ENCODE measurements at places on chromosomes 6 and 20.

DNA sequence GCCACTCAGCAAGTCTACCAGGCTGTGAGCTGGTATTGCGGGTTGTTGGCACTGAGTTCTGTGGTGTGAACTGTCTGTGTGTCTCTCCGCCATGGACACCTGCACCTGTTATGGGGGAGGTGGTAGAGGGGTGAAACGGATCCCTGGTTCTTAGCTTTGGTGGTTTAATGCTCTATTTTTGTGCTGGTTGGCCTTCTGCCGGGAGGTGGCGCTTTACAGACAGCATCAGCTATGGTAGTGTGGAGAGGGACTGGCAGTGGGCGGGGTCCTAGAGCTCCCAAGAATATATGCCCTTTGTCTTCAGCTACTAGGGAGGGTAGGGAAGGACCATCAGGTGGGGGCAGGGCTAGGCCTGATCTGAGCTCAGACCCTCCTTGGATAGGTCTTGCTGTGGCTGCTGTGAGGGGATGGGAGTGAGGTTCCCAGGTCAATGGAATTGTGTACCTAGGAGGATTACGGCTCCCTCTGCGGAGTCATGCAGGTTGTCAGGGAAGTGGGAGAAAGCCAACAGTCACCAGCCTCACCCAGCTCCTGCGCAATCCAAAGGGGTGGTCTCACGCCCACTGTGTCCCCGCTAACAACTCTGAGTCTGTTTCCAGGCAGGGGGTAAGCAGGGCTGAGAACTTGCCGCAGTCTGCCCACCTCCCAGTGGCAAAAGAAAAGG, 154.3 kb downstream of the CCDC170 start:
- no peak for DNase-seq

GRCh38 chr20:42598581-42598980, 591.1 kb downstream of the PTPRT start:
- DNase-seq, result no peak

DNA sequence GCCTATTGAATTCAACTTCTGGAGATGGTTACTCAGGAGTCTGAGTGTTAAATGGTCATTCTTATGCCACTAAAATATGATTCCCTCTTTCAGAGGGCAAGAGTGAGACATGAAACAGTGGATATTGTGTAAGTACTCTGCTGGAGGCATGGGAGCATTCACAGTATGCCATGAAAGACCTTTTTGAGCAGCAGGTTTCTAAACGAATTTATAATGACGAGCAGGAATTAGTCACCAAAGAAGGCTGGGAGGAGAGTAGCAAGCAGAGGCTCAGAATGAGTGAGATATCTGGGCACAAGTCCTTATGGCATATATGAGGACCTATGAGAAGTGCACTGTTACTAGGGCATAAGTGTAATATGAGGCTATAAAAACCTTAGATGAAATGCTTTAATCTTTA, 10.9 kb upstream of the MYB start:
- DNase-seq, result no peak

GRCh38 chr6:34275128-34275804, 26.5 kb upstream of the SMIM29 start:
- no peak for DNase-seq

GRCh38 chr6:14851281-14851680, 394.6 kb upstream of the JARID2 start:
- DNase-seq, result no peak

GRCh38 chr20:7879883-7880282, 60.4 kb downstream of the HAO1 start:
- DNase-seq, result no peak

GRCh38 chr6:79422666-79423065, 114.6 kb downstream of the LCA5 start:
- DNase-seq, result no peak

DNA sequence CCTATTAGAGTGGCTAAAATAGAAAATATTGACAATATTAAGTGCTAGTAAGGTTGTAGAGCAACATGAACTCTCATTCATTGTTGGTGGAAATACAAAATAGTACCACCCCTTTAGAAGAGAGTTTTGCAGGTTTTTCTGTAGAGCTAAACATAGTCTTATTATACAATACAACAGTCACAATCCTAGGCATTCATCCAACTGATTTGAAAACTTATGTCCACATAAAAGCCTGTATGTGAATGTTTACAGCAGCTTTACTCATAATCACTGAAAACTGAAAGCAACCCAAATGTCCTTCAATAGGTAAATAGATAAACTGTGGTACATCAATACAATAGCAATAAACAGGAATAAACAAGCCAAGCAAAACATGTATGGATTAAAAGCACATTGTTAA, 162.6 kb upstream of the PRND start:
- no peak for DNase-seq

DNA sequence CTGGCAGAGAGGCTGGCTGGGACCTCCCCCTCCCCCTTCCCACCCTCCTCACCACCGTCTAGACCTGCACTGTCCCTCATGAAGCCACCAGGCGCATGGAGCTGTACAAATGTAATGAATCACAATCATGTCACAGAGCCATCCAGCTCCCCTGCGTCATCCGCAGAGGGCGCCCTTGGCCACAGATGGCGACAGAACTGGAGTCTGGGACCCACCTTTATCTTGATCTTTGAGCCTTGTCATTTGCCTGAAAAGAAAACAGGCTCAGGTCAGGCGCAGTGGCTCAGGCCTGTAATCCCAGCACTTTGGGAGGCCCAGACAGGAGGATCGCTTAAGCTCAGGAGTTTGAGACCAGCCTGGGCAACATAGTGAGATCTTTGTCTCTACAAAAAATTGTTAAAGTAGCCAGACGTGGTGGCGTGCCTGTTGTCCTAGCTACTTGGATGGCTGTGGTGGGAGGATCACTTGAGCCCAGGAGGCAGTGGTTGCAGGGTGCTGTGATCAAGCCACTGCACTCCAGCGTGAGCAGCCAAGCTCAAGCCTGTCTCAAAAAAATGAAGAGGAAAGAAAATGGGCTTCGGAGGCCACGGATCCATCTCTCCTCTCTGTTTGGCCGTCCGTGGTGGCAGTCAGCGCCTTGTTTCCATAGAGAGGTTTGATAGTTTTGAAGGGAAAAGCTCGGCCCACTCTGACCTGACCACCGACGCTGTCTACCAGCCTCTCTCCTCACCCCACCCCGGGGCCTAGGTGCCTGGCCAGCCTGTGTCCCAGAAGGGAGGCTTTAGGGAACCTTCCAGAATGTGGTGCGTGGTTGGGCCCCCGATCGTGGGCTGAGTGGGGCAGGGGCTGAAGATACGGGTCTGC, 6.2 kb downstream of the COL9A3 start:
- DNase-seq, result peak; percentile 55

GRCh38 chr6:158379336-158379735, 67.1 kb downstream of the TULP4 start:
- no peak for DNase-seq

GRCh38 chr6:149723771-149724417, 6.0 kb upstream of the LATS1 start:
- peak; percentile 32 for DNase-seq

GRCh38 chr20:24970754-24971153, 21.7 kb downstream of the CST7 start:
- no peak for DNase-seq

DNA sequence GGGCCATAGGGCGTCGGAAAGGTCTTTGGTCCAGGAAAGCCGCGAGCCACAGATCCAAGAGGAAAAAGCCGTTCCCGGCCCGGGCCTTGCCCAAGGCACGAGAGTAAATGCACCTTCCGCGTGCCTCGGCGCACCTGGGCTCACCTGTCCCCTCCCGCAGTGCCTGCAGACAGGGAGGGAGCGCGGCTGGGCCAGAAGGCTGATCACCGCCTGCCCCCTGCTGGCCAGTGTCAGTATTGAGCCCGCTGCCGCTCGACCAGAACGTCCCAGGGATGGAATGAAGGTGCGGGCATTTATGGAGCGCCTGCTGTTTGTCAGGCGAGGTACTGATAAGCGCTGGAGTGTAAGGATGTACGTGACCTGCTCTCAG, 679 bp upstream of the LPIN3 start:
- DNase-seq, result peak; percentile 77

DNA sequence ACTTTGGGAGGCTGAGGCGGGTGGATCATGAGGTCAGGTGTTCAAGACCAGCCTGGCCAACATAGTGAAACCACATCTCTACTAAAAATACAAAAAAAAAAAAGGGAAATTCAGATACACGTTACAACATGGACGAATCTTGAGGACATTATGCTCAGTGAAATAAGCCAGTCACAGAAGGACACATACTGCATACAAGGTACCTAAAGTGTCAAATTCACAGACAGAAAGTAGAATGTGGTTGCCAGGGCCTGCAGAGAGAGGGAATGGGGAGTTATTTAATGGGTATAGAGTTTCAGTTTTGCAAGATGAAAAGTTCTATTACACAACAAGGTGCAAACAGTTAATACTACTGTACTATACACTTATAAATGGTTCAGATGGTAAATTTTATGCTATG, 75.1 kb downstream of the SNX5 start:
- DNase-seq, result no peak

DNA sequence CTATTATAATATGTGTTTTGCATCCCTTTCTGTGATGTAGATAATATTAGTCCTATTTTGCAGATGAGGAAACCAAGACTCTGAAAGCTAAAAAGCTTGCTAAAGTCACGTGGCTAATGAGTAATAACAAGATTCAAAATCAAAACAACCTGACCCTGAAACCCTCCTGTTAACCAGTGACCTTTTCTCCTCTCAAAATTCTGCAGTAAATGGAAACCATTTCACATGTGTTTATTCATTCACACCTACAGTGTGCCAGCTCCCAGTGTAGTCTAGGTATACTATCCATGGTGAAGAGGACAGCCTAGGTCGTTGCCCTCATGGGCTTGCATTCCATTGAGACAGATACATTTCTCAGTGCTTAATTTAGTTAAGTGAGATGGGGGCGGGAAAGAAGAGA, 30.6 kb upstream of the PHACTR2 start:
- DNase-seq, result no peak

DNA sequence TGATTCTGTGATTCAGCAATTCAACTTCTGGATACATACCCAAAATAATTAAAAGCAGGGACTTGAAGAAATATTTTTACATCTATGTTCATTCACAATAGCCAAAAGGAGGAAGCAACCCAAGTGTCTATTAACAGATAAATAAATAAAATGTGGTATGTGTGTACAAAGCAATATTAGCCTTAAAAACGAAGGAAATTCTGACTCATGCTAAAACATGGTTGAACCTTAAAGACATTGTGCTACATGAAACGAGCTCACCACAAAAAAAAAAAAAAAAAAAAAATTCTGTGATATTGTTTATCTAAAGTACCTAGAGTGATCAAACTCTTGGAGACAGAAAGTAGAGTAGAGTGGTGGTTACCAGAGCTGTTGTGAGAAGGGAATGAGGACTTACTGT, 54.8 kb upstream of the TFAP2D start:
- no peak for DNase-seq

DNA sequence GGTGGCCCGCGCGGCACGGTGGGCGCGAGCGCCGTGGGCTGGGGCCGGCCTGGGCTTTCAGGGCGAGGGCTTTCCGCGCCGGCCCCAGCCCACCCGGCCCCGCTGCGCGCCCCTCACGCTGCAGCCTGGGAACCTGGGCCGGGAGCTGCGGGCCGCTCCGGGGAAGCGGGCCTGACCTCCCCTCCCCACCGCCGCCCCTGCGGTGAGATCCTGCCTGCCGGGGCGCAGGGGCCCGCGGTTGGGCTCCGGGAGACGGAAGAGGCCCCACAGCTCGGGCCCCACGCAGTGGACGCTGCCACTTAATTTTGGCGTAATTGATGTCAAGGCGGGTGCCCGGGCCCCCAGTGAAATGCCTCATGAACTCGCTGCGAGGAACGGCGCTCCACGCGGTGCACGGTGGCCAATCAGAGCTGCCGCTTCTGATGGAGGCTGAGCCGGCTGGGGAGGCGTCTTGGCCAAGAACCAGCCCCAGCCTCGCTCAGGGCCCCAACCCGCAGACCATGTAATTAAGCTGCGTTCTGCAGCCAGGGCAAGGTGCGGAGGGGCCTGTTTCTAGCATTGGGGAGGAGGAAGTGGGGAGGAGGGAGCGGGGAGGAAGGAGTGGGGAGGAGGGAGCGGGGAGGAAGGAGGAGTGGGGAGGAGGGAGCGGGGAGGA, 96.1 kb upstream of the BHLHE23 start:
- no peak for DNase-seq

- DNase-seq, result no peak
Measured at GRCh38 chr6:44672086-44672485, 284.6 kb downstream of the CDC5L start.

DNA sequence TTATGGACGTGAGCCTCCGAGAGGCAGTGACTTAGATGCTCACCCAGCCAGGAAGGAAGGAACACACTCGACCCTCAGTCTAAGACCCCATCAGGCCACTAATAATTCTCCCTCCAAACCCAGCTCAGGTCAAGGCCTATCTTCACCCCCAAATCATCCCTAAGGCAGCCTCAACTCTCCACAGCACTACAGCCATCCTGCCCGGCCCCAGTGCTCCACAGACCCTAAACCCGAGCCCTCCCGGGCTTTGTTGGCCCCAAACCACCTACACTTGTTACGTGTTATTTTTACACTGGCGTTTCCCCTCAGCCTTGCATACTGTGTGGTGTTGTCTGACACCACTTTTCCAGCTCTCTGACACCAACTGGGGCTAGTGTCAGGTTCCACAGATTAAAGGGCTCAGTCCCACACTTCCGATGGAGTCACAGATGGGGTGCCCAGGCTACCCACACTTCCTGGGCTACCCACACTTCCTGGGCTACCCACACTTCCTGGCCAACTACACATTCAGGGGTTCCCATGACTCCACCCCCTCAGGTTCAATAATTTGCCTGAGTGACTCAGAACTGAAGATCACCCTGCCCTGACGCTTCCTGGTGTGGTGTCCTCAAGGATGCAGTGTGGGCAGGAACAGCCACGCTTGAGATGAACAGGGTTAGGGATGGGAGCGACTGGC, 25.3 kb downstream of the RBCK1 start:
- DNase-seq, result no peak

- DNase-seq, result no peak
Measured at GRCh38 chr6:101760843-101761621, 367.5 kb downstream of the GRIK2 start.

GRCh38 chr6:159487636-159488035, 205.4 kb downstream of the SOD2 start:
- no peak for DNase-seq

- no peak for DNase-seq
Measured at GRCh38 chr6:149820506-149820905, 43.7 kb downstream of the LRP11 start.
